Activated T-cell treated with anti-CD3 and anti-CD28 coated beads for 48 hours (primary cell): ENCODE measurements at places on chromosomes 12 and 14.

- DNase-seq = no peak
Observed at GRCh38 chr12:77943466-77943865, 112.8 kb downstream of the NAV3 start.

GRCh38 chr14:64875350-64875749 is 4.4 kb downstream of the SPTB start:
- DNase-seq = no peak

- no peak for DNase-seq
Observed at GRCh38 chr14:26394150-26394810, 203.6 kb downstream of the NOVA1 start.

DNA sequence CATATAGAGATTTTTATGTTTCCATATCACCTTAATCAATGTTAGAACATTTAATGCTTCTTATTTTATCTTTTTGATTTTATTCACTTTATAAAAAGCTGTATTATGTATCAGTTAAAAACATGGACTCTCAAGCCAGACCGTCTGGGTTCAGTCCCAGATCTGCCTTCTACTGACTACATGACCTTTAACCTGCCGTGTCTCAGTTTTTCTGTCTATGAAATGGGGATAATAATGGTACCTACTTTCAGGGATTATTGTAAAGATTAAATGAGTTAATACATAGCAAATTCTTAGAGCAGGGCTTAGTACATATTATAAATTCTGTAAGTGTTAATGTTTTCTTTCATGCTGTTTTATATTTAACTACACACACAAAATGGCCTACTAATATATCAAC is 50.4 kb downstream of the STAB2 start:
- no peak for DNase-seq

DNA sequence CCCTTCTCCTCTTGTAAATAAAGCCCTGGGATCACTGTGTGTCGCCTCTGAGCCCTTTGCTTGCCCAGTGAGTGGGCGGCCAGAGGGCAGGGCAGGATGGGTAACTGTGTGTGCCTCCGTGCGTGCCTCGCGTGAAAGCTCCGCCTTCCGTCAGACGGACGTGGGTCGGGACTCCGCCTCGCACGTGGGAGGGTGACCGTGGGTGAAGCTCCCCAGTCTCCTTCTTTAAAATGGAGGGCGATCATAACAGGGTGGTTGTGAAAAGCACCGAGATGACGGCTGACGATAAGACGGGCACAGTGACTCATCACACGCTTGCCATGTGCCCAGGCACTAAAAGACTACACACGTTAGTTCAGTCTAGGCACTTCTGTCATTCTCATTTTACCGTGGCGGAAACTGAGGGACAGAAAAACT is 9.2 kb downstream of the PHB2 start:
- peak; percentile 89 for DNase-seq

DNA sequence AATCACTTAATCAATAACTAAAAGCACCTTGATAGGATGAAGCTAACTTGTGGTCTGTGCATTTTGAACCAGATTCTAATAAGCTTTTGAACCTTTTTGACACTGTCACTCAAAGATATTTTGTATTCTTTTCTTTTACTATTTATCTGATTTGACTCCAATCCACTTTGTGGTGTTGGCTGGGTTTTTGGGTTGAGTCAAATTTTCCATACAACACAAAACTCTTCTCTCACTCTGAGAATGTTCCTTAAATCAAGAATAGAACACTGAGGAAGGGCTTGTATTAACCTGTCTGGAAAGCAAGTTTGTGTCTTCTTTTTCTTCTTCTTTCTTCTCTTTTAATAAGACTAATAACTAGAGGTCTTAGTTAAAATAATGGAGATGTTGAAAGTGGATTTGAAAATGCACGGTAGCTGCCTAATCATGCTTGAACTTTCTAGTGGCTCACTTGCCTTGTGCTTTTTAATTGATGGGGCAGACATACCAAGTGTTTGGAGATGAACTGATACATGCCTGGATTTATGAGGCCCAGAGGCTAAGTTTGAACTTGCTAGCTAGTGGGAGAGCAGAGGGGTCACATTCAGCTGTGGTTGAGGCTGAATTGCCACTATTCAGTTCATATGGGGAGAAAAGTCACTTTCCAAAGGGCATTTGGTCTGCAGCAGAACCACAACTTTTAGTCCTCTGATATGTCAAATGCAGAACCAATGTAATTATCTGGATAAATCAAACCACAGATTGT is 93.5 kb upstream of the PTHLH start:
- DNase-seq = no peak

DNA sequence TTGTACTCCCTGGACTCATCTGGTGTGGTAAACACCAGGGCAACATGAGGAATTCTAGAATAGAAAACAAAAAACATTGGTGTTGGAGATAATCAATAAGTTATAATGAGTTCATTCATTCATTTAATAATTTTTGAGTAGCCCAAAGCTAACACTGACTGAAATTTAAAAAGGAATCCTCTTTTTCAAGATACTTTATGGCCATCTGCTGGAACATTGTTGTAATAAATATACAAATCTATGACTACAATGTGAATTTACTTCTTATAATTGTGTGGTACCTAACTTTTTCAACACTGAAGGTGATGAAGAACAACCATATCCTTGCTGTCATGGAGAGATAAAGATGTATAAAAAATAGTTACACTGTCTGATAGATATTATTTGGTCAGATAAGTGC is 687.3 kb upstream of the MIS18BP1 start:
- no peak for DNase-seq

- DNase-seq = no peak
Observed at GRCh38 chr12:67208281-67209067, 60.7 kb upstream of the CAND1 start.

GRCh38 chr14:92309968-92310530 is 12.9 kb upstream of the SLC24A4 start:
- no peak for DNase-seq

DNA sequence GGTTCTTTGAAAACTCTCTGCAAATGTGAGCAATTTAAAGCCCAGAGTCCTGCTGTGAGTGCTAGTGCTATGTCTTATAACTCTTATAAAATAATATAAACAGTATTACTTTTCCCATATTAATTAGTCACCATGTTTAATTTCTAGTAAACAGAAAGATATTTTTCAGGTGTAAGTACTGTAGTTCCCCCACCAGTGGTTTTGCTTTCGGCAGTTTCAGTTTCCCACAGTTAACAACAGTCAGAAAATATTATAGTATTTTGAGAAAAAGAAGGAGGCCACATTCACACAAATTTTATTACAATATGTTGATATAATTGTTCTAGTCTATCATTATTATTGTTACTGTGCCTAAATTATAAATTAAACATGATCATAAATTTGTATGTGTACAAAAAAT is 800.5 kb downstream of the LRFN5 start:
- no peak for DNase-seq

DNA sequence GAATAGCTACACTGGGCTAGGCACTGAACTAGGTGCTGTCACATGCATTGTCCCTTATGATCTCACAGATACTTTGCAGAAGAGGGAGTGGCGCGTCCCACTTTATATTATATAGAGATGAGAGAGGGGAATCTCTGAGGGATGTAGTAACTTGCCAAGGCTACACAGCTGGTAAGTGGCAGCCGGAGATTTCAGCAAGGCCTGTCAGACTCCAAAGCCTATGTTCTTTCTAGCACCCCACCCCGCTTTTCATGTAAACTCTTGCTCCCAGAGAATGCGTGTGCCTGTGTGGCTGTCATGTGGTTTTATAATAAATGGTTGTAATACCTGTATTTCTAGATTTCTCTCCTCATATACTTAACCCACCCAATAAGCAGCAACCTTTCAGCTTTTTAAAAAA is 39.1 kb downstream of the WDR20 start:
- DNase-seq = no peak

- DNase-seq = no peak
Observed at GRCh38 chr12:116620492-116621191, 61.5 kb downstream of the MAP1LC3B2 start.

DNA sequence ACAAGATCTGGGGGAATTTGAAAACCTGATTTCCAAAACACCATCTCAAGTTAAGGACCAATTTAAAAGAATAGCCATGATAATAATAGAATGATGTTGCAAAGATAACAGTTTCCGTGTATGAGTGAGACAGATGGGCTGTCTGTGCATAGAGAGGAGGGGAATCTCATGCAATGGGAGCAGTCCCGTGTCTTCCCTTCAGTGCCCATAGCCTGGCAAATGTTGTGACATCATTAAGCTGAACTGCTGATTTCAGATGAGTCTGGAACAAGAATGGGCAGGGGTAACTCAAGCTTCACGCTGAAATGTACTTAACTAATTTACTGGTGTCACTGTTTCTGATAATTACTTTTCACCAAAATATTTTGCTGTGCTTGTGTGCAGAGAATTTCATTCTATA is 454.0 kb downstream of the FOXG1 start:
- no peak for DNase-seq
